ENCODE measurements at places on chromosomes 3 and 15.

- DNase-seq = no peak
Observed at GRCh38 chr3:111594781-111595180, 365 bp downstream of the ZBED2 start.

GRCh38 chr3:81962396-81962795 is 201.0 kb upstream of the GBE1 start:
- no peak for DNase-seq

- DNase-seq = no peak
Observed at GRCh38 chr3:29186131-29186599, 94.7 kb upstream of the RBMS3 start.

GRCh38 chr15:63418811-63419210 is 37.2 kb upstream of the CA12 start:
- no peak for DNase-seq

GRCh38 chr15:56883088-56883487 is 35.4 kb upstream of the TCF12 start:
- no peak for DNase-seq

DNA sequence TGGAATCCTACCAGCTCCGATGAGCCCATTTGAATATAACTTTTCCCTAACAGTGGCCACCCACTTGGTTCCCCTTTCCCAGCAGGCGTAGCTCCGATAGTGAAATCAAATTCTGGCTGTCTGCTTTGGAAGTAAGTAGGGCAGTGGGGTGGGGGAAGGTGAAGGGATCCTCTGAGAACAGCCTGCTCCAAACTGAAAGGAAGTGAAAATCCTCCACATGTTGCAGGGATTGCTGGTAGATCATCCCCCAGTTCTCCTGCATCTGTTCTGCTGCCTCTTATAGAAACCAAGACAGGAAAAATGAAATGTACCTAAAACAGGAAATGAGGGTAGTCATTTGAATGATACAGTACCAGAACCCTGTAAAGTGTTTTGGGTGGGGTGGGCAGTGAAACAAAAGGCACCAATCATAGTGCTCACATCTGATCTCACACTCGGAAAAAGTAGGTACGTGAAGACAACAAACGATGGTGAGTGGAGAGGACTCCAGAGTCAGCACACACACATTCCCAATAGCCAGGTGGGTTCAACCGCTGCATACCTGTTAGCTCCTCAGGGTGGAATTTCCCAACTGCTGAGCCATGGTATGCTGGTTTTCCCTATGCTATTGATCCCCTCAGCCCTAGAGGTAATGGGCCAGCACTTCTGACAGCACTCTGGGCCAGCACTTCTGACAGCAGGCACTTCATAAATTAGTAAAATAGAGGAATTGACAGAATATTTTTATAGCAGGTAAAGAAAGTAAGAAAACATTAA is 304.9 kb upstream of the ADAMTS9 start:
- no peak for DNase-seq

DNA sequence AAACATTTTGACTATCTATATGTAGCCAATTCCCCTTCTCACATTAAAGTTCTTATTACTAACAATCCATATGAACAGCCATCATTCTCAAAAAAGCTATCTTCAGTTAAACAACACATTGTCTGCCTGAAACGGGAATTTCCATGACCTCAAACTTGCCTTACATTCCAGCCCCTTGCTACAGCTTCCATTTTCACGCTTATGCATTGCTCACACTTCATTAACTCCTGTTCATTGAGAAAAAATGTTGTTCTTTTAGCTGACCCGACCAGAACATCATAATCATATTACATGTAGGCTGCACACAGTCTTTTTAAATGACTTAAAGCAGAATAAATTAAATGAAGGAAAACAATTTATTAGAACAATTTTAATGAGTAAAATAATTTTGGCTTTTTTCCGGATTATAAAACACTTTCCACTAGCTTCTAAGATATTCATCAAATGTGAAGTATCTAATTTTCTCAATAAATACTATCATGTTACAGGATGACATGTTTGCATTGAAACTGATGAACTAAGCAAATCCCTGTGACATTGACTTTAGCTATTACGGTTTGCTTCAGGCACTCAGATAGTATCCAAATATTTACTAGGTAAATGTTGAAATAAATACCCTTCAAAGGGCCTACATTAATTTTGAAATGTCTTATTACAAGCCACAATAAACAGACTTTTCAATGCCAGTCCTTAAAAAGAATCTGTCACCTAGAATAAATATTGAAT is 49.9 kb downstream of the P3H2 start:
- DNase-seq = no peak

- no peak for DNase-seq
Observed at GRCh38 chr15:72540606-72541237, 66.6 kb downstream of the ARIH1 start.

GRCh38 chr3:169623971-169624370 is 39.5 kb downstream of the MECOM start:
- no peak for DNase-seq

GRCh38 chr3:127747751-127748521 is 74.4 kb downstream of the MGLL start:
- DNase-seq = no peak

GRCh38 chr3:170863816-170864215 is 6.2 kb downstream of the RPL22L1 start:
- no peak for DNase-seq

GRCh38 chr3:158520433-158520832 is 50.6 kb upstream of the MLF1 start:
- no peak for DNase-seq

DNA sequence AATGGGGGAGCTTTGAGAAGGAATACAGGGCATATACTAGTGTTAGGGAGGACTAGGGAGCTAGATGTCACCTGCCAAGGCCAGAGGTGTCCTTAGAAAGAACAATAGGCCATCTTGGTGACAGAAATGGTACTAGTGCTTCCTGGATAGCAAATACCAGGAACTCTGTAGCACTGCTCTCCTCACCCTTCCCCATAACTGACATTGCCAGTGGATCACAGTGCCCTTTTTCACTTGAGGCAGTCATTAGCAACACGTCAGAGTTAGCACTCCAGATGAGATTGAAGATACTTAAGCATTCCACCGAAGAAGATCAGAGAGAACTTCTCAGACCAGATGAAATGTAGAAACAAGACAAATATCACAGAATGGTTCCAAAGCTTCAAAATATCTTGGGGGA is 103.1 kb upstream of the PDZRN3 start:
- no peak for DNase-seq

DNA sequence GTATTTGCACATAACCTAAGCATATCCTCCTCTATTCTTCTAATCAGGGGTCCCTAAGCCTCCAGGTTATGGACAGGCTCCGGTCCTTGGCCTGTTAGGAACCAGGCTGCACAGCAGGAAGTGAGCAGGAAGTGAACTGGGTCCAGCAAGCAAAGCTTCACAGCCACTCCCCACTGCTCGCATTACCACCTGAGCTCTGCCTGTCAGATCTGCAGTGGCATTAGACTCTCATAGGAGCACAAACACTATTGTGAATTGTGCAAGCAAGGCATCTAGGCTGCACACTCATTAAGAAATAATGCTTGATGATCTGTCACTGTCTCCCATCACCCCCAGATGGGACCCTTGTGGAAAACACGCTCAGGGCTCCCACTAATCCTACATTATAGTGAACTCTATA is 9.8 kb downstream of the MSL2 start:
- DNase-seq = no peak

DNA sequence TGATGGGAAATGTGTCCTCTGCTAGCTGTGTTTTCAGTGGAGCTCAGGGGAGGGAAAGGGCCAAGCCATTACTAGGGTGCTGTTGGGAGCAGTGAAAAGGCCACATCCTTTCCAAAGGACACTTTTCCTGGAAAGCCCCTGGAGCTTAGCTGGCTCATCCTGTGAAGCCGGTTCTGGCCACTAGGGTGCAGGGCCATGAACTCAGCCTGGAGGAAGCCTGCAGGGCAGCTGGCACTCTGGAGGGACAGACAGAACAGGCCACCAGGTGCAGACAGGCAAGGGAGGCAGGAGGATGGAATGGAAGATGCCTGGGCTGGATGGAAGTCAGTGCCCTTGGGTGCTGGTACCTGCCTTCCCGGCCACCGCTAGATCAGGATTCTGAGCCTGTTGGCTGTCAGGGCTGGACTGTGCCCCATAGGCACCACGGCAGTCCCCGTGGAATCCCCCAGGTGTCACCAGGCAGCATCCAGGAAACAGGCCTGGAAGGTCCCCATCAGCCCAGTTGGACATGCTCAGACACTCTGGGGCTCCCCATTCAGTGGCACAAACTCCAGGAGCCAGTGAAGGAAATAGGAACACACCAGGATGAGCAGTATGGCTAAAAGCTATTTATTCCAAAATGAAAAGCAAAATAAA is 76.2 kb upstream of the C2CD4B start:
- no peak for DNase-seq

DNA sequence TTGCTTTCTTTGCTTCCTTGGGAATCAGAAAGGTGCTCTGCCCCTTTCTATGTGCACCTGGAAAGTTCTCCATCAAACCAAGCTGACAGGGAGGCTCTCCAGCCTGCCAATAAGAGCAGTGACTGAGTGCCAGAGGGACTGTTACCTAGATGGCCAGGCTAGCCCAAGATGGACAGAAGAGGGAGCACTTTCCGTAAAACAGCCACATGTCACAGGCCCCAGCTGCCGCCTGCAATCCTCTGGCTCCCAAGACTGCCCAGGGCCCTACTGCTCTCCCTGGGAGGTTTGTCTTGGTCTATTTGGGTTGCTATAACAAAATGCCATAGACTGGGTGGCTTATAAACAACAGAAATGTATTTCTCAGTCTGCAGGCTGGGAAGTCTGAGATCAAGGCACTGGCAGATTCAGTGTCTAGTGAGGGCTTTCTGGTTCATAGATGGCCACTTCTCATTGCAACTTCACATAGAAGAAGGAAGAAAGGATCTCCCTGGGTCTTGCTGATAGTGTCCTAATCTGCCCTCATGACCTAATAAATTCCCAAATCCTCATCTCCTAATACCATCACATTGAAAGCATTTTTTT is 72.3 kb downstream of the TAMM41 start:
- DNase-seq = no peak

DNA sequence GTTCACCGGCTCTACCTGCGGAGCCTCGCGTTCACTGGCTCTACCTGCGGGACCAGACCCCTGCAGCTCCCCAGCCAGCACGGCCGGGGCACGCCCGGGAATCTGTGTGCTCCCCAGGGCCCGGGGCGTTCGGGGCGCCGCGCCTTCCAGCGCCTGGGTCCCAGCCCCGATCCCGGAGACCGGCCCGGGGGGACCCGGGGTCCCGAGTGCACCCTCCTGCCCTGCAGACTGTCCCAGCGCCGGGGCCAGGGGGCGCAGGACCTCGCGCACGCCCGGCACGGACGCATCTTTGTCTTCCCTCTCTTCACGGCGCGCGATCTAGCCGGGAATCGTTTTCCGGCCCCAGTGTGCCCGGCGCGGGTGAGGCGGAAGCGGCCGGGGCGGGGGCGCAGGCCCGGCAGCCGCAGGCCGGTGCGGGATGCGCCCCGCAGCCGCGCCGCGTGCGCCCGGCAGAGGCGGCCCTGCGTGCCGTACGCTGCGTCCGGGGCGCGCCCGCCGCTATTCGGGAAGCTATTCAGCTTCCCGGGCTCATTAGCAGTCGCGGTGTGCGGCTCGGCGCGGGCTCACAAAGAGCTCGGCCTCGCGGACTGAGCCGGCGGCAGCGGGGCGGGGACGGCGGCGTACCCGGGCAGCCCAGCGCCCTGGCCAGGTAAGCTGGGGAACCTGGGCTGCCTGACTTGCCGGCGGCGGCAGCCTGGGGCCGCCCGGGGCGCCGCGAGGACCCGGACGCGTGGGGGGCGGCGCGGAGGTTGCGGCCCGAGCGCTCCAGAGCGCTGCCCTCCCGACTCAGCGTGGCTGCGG is at the start of gene APBA2:
TSS of gene APBA2 (plus strand) at position 345 of the 801 bp plus-strand sequence. CDS start 167,911 bp downstream, outside the sequence.
- no peak for DNase-seq

GRCh38 chr15:85625856-85626255 is 168.9 kb downstream of the KLHL25 start:
- no peak for DNase-seq

DNA sequence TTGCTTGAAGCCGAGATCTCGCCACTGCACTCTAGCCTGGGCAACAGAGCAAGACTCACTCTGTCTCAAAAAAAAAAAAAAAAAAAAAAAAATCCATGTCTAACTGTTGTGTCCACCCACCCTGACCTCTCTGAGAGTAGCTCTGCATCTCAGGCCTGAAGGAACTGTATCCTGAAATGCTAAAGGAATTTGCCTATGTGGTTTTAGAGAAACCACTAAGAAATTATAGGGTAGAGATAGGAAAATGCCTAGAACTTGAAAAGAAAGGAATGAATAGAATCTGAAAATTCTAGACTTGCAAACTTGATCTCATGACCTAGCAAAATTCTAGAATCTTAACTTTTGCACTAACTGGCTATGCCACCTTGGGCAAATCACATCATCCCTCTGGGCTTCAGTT is 217.5 kb upstream of the ROPN1 start:
- no peak for DNase-seq

GRCh38 chr3:8966150-8966819 is 3.0 kb upstream of the RAD18 start:
- no peak for DNase-seq

DNA sequence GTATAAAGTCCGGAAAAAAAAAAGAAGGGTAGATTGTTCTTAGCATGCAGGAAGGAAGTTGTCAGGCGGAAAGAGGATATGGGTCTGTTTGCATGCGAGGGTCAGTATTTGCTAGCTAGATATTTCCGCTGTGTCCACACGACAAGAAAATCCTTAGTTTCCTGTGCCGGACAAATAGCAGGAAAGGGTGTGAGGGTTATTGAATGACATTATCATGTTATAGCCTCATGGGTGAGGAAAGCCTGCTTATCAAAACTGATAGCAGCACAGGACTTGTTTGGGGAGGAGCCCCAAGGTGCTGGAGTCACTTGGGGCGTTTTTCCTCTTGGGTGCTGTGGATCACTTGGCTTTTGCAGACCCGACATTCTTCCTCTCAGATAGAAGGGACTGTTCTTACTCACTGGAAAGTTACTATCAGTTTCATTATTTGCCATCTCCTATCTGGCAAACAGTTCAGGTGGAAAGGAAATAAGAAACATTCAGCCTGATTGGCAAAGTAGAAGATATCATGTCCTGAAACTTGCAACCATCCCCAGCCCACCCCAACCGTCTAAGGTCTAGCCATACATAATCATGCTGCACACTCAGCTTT is 127.2 kb upstream of the DPH6 start:
- DNase-seq = no peak

GRCh38 chr15:67024998-67025368 is 40.4 kb upstream of the SMAD3 start:
- DNase-seq = no peak

DNA sequence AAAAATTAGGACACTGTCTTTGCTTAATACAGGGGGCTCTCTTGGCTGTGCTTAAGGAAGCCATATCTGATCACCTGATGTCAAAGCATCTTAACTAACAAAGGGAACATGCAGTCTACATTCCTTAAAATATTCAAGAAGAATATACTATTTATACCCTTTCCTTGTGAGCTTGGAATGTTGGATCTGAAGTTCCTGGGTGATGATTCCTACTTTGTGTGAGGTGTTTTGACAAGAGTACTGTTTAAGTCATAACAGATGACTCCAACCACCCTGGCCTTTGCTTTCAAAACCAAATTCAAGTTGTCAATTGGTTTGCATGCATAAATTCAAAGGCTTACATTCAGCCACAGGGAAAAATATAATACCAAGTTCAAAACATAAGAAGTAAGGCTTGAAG is 862.7 kb upstream of the SEMA6D start:
- DNase-seq = no peak

- DNase-seq = no peak
Observed at GRCh38 chr15:98035134-98035533, 74.6 kb downstream of the ARRDC4 start.
